ENCODE measurements at places on chromosomes 6 and 20.
A peak's percentile ranks its signal among the peaks of the same experiment; 100 is the strongest.

DNA sequence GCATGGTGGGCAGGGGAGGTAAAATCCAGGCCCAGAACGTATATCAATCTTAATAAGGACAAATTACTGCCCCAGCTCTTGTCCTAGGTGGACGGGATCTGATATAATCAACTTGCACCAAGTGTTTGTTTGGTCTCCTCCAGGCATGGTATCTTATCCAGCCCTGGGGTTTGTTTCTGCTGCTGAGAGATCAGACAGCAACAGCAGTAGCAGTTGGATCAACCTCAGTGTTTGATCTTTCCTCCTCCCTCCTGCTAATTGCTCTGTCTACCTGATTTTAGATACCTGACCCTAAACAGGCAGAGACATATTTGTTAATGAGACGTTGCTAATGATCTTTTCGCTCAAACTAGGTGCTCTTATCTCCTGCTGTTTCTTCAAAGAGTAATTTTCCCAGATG, 100.4 kb upstream of the BACH2 start:
- no peak for DNase-seq

GRCh38 chr6:169701311-169701953, 397 bp downstream of the WDR27 start:
- no peak for DNase-seq

DNA sequence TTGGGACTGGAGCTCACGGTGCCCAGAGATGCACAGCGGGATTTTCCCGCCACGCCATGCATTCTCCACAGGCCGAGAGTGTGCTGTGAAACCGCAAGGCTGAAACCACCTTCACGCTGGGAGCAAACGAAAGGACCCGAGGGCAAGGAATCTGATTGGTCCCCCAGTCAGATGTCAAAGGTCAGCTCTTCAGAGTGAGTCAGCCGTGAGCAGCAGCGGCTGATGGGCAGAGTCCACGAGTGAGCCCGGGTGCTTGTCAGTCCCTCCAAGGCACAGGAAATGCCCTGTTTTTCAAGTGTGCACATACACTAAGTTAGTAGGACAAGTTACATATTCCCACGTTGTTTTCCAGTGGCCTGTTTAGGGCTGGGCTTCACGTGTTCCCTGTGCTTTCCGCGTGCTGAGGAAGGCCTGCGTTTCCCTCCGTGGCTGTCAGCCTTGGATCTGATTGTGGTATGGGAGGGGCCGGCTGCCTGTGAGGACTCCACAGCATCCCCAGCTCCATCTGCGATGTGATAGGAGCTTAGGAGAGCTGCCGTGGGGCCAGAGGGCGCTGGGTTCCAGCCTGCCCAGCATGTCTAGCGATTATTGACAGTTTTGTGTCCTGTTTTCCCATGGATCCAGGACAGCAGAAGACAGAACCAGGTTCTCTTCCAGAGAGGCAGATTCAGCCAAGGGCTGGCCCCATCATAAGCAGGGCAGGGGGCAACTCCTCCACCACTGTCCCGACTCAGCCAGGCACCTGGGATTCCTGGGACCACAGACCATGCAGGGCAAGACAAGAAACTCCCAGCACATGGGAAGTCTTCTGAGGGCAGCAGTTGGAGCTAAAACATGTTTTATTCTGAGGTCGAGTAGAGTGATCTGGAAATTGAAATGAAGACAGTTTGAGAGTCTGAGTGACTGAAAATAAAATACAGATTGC, 38.2 kb upstream of the FRMD1 start:
- no peak for DNase-seq

GRCh38 chr20:45095805-45096238, 5.1 kb downstream of the KCNS1 start:
- DNase-seq, result peak; percentile 55

DNA sequence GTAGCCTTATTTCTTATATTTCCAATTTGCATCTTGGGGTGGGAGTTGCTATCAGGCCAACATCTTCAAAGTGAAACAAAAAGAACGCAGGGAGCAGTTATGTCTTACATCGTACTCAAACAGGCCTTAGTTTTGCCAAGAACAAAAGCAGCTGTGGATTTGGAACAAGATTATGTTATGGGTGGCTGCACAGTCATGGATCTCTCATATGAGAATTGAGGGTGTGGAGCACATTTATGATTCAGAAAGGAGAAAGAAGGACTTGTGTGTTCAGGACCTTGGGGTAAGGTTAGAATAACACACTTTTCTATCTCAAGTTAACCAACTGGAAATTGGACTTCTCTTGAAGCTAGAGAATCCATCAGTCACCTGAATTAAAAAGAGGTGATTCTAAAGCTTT, 259.9 kb downstream of the FOXA2 start:
- DNase-seq, result no peak

DNA sequence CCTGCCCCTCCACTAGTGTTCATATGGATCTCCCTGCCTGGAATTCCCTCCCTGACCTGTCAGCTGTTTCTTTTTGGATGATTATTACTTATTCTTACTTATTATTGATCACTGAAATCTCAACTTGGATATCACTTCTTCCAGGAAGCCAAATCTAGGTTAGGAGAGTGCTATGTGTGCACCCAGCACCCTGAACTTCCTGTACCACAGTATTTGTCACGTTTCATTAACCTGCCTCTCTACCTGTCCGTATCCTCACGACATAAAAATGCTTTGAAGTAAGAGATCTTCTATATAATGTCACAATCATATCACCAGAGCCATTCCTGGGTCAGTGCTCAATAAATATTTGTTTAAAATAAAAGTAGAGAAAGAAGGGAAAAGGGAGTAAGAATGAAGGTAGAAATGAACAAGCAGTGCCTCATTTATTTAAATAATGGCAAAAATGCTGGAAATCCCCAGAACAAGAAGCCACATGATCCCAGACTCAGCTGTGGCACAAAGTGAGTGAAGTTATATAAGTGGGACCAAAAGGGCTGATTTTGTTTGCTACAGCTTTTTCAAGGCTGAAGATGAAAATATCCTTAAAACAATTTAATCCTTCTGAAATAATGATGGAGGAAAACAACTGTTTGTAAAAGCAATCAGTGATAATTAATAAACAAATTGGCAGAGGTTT, 88.0 kb upstream of the MANEA start:
- DNase-seq, result no peak

All from activated gamma-delta T cell treated with Interleukin-2 at 50 U/mL for 16 hours (primary cell).